Gastrocnemius medialis (tissue), 4 donors: ENCODE measurements at places on chromosomes 1 and 21.

DNA sequence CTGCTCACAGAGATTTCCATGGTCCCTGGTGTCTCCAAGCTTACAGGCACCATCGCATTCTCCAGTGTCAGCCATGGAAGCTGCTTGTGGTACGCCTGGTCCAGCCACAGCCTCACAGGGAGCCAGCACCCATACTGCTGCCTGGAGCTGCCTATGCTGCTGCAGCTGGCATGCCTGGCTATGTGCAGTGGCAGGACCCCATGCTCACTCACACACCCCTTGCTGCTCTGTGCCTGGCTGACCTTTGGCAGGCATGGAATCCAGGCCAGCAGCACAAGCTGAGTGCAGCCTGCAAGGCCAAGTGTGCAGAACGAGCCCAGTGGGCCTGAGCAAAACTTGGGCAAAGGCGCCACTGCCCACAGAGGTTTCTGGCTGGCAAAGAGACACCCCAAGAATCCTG, 26.4 kb upstream of the DENND1B start:
- DNase-seq: no peak

DNA sequence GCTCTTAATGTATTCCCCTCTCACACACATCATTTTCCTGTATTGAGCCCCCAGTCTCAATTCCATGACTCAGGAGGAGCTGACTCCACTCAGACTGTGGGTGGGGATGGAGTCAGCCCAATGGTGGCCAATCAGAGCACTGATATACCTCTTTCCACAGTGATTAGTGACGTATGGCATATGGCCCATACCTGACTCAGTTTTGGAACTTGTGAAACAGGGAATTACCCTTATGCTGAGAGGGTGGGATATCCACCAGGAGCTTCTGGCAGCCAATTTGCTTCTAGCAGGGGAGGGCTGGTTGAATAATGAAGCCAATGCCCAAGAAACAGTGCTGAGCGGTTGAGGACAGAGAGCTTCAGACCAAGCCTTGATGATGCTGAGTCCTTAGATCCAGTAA, 86.4 kb upstream of the SPATA6 start:
- DNase-seq: no peak

- peak; percentile 91 for DNase-seq
Observed at GRCh38 chr1:33180226-33180910, 1.5 kb downstream of the TRIM62 start.

- no peak for DNase-seq
Observed at GRCh38 chr1:62232871-62233278, 38.2 kb downstream of the L1TD1 start.

DNA sequence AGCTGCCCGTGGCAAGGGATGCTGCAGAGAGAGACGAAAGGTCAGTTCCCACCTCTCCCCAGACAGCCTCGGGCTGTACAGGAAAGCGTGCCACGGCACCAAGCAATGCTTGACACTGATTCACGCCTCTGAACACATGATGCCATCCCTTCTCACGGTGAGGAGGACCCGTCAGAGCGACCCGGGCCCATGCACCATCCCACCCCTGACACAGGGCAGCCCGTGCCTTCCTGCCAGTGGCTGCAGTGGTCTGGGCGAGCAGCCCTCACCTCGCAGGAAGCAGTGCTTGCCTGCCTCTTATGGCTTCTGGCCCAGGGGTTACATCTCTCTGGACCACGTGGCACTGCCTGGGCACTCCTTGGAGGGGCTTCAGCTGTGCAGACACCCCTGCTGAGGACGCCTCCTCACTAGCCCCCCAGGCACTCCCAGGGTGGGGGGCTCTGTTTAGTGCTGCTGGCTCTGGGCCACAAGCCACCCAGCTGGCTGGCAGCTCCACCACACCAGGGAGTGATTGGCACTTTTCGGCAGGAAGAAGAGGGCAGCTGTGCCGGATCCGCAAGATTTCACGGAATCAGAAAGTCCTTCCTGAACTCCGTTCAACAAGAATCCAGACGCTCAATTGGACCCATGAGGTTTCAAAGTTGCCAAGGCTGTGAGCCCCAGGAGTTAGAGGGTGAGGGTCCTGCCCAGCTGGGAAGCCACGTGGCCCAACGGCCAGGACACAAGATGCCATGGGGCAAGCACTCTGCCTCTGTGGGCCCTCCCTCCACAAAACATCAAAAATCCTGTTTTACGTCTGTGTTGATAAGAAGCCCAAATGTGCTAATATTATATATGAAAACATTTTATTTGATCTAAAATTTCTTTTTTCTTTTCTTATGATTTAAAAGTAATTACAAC, 34.8 kb upstream of the SLC19A1 start:
- DNase-seq: no peak

DNA sequence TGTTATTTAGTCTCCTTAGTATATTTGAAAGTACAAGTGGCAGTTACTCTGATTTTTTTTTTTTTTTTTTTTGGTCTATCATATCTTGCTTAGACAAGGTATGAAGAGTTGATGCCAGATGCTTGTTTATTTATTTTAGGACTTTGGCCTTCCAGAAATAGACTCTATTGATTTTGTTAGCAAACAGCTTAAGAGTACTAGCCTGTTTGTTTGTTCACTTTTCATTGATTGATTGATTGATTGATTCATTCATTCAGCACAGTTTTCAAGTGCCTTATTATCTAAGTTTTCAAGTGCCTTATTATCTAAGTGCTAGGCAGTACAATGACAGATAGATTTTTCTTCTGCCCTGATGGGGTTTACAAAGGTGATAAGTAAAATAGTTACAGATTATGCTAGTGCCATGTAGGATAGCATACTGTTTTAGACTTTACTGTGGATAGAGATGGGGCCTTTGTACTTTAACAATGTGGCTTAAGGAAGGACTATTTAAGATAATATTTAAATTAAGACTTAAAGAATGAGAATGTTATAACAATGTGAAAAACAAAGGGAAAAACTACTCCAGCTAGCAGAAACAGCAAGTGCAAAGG, 50.5 kb downstream of the MTF2 start:
- no peak for DNase-seq

- DNase-seq: no peak
Observed at GRCh38 chr1:27360159-27361043, 6.4 kb downstream of the MAP3K6 start.

DNA sequence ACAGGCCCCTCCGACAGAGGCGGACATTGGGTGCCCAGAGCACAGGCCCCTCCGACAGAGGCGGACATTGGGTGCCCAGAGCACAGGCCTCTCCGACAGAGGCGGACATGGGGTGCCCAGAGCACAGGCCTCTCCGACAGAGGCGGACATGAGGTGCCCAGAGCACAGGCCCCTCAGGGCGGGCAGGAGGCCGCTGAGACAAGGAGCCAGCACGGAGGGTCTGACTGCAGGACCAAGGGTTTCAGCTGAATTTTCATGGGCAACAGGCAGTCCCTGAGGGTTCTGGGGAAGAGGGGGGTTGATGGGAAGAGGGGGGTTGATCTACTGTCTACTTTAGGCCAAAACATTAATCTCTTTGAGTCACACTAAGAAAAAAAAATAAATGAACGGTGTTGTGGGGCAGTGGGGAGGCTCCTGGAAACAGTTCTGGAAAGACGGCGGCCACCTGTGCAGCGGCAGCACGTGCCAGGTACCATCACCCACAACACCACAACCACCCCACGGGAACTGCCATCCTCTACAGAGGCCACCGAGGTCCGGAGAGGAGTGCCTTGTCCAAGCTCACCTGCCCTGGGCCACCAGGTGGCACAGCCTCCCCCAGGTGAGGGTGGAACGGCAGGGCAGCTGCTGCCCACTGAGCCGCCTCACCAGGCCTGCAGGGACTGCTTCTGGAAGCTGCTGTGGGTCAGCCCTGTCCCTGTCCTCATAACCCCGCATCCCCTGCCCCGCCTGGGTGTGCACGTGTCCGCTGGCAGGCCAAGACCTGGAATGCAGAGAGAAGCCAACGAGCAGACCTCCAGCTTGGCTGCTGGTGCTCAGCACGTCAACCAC, 20.5 kb downstream of the PRDM15 start:
- DNase-seq: no peak

DNA sequence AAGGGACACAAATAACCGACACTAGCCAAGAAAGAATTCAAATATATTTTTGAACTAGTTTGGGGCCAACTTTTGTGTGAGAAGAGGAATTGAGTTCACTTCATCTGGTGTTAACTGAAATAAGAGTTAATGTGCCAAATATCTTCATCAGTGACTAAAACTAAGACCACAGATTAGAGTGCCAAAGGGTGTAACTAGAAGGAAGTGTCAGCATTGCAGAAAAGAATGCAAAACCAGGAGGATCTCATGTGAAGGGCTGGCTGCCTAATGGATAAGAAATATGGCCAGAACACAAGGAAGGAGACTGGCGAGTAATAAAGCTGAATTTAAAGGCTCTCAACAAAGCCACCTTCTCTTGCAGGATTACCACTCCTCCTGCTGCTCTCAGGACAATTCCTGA, 61.8 kb upstream of the LRRC8D start:
- no peak for DNase-seq

DNA sequence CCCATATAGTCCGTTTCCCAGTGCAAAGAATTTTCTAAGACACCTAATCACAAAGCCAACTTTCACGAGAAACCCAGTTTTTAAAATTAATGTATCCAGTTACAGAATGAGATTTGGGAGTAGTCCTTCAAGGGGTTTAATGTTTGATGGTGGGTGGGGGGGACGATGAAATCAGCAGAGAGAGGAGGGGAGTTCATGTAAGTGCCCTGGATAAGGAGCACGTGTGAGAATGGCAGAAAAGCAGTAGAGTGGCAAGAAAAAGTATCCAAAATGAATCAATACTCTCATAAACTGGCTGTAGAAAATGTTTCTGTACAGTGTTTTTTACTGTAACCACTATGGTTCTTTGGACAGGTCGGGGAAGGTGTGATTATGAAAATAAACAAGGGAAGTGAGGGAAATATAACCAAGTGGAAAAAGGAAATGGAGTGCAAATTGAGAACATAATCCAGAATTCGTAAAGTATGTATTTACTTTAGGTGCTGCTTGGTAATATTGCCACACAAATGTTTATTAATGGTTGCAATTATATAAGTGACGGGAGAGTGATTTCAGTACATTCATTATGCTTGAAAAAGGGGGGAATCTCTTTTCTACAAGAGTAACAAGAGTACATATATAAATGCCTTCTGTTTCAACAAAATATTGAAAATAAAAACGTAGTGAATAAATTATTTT, 118.7 kb upstream of the RRP15 start:
- DNase-seq: no peak

DNA sequence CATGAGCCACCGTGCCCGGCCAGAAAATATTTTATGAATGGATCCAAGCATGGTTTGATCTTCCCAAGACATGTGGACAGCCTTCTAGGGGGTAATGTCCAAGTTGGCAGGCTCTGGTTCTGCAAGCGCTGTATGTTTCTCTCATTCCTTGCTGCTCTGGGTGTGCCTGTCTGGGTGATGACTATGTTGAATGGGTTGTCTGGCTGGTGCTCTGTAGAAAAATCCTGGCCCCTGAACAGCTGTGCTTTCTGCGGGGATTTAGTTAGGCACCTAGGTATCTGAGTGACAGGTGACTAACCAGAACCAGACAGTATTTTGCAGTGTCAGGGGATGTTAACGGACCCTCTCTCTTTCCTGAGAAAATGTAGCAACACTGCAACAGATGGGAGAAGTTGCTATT, 14.1 kb downstream of the HUNK start:
- DNase-seq: no peak

- DNase-seq: no peak
Observed at GRCh38 chr1:94540440-94541245, 916 bp downstream of the F3 start.

DNA sequence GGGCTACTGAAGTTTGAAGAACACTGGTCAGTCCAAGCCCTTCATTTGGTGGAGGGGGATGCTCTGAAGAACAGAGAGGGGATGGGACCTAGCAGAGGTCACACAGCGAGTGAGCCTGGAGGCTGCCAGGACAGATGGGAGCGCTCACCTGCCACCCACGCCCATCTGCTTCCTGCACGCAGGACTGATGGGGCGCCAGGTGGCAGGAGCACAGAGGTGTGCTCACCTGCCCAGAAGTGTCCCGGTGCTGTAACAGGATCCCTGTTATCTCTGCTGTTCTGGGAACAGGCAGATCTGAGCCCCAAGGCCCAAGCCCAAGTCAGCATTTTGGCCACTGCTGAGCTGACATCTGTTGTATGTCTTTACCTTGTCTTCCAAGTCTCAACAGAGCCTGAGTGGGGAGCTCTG, 40.5 kb downstream of the EPHB2 start:
- no peak for DNase-seq

- no peak for DNase-seq
Observed at GRCh38 chr21:32455548-32455947, 43.0 kb downstream of the EVA1C start.

- no peak for DNase-seq
Observed at GRCh38 chr1:90537606-90538362, 179.3 kb downstream of the BARHL2 start.

DNA sequence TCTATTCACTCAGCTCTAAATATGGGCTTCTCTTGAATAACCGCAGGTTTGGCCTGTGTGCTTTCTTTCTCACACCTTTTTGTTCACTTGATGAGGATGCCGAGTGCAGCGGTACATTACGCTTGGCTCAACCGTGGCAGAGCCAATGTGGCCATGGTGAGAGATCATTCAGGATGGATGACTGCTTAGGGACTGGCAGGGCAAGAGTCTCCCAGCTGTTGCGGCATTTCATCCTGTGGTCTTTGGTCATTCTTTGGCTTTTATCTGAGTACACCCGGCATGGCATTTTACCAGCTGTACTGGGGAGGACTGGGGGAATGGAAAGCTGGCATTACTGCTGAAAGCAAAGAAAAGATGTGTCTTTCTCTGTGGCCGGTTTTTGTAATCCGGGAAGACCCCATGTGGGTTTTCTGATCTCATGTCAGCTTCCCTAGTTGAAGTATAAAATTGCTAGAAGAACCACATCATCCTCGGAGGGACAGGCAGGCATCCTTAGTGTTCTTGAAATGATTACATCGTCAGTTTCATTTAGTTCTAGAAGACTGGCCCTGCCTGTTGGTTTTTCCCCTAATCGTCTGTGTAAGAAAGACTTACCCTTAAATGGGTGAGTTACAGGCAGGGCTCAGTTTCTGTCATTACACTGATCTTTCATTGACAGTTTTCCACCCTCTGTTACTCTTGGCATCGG, 15.1 kb downstream of the PCP4 start:
- no peak for DNase-seq

DNA sequence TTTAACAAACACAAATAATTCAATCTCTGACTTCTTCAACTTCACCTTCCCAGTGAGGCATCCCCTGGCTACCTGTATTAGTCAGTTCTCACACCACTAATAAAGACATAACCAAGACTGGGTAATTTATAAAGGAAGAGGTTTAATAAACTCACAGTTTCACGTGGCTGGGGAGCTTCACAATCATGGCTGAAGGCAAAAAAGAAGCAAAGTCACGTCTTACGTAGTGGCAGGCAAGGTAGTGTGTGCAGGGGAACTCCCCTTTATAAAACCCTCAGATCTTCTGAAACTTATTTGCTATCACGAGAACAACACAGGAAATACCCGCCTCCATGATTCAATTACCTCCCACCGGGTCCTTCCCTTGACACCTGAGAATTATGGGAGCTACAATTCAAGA, 478.5 kb downstream of the ADGRL2 start:
- DNase-seq: no peak
